Lower lobe of right lung (tissue), 2 donors: ENCODE measurements at places on chromosomes 6 and 20. TPM values are rescaled to one million over a fixed set of nuclear protein-coding genes. Genes with fewer than 3 reads are reported as not detected.

The C20orf144 gene
- total RNA-seq = not detected

DNA sequence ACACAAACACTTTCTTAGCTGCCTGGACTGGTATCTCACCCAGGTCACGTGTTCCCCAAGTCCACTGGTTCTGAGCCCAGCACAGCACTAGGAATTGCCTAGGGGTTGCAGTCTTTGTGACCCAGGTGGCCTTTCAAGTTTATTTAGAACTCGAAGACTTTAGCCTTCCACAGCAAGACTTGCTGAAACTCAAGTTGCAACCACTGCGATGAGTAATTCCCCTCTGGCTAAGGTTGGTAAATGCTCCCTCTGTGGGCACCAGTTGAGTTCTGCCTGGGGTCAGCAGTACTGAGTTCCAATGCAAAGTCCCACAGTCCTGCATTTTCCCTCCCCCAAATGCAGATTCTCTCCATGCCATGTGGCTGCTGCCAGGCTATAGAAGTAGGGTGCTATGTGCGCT lies 77.6 kb upstream of the MOCS1 start:
- H3K36me3 ChIP-seq = no peaks in the 10 kb centered on the region
- H3K27me3 ChIP-seq = no peaks in the 10 kb centered on the region
- no peak overlapping the region for H3K4me3 ChIP-seq
- no peak for DNase-seq
- H3K4me1 ChIP-seq = no peaks in the 10 kb centered on the region
- H3K27ac ChIP-seq = no peak overlapping the region

- DNase-seq = peak; percentile 57
- H3K36me3 ChIP-seq = no peaks in the 10 kb centered on the region
- H3K4me1 ChIP-seq = peaks cover 30% of the 10 kb centered on the region
- H3K4me3 ChIP-seq = no peak overlapping the region
- H3K27me3 ChIP-seq = no peaks in the 10 kb centered on the region
These were observed 97.4 kb upstream of the RNF24 start for GRCh38 chr20:4112481-4113421.

DNA sequence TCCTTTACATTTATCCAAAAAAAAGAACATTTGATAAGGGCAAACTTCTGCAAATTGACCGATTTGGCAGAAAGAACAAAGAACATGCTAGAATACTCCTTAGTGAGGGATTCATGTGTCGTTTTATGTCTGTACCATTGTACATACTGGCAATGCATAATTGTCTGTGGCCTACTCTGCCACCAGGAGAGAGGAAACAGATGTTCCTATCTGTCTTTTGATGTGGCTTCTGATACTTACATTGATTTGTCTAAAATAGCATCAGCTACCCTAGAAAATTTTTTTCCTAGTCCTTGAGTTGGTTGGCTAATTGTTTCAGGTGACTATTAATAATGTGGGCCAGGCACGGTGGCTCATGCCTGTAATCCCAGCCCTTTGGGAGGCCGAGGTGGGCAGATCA lies 654.1 kb downstream of the KIF16B start:
- DNase-seq = no peak
- no peak overlapping the region for H3K27ac ChIP-seq
- no peak overlapping the region for H3K4me3 ChIP-seq

The UST gene
- 11.8 TPM for total RNA-seq
